ENCODE measurements at places on chromosomes 4 and X.

DNA sequence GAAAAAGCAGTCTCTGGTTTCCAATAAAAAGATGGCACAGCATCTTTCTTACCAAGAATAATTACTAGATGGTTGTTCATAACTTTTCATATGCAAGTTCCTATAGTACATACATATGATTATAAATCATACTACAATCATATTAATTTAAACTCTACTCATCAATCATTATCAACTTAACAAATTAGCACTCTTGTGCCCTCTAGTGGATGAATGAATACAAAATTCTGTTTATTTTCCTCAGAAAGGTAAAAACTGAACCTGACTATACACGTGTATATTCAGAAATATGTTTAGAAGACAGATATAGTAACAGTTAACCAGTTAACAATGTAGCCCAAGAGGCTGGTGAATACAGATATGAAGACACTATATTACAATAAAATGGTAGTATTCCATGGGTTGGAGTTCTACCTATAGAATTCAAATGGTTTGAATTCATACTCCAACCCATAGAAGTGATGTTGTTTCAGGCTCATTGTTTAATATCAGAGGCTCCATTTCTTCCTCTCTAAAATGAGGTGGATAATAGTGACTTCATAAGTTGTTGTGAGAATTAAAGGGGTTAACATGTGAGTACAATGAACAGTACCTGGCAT, 100.0 kb downstream of the ADAMTS3 start:
- DNase-seq: no peak

DNA sequence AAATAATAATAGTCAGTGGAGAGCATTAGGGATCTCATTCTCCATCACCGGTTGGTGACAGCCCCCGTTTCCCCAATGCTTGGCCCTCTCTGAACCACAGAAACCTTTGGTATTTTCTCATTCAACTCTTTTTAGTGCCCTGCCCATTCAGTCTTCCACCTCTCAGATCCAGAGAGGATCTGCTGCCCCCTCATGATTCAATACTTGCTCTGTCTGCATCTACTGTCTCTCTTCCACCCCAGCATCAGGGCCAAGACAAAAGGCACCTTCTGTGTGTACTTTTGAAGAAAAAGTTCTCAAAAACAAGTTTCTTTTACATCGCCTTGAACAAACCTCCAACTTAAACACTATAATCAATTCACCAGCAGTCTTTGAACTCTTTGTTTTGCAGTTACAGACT, 19.3 kb downstream of the CLTRN start:
- no peak for DNase-seq

DNA sequence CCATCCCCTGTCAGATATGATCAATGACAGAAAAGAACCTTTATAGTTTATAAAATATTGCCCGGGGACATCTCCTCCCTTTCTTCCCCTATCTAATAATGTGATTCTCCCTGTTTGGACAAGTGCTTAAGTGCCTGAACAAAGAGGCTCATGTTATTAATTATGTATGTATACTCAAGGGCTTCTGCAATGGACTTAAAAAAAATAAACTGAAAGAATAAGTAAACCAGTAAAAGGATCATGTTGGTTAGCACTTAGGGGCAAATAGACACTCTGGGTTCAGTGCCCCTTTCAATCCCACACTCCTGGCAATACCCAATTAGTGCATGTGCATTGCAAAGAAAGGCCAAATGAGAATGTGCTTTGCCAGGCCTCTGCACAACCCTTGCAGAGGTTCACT, 30.7 kb upstream of the RPS6KA6 start:
- no peak for DNase-seq

DNA sequence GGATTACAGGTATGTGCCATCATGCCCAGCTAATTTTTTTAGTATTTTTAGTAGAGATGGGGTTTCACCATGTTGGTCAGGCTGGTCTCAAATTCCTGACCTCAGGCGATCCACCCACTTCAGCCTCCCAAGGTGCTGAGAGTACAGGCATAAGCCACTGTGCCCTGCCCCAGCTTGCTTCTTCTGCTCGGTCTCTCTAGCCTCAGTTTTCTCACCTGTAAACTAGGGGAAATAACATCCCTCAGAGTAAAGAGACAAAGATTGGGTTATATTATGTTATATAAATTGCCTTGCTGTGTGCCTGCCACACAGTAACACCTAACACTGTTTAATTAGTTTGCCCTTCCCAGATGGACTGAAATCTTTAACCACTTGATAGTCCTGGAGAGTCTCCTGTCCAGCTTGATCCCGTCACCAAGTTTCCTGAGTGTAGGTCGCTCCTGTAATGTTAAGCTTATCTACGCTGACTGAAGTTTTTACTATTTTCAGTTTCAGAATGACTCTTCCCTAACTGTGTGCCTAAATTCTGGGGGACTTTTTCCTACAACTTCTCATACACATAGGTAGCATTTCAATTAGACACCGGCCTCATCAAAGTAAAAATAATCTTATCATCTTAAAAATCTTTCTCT, 412.7 kb upstream of the TENM3 start:
- DNase-seq: no peak

DNA sequence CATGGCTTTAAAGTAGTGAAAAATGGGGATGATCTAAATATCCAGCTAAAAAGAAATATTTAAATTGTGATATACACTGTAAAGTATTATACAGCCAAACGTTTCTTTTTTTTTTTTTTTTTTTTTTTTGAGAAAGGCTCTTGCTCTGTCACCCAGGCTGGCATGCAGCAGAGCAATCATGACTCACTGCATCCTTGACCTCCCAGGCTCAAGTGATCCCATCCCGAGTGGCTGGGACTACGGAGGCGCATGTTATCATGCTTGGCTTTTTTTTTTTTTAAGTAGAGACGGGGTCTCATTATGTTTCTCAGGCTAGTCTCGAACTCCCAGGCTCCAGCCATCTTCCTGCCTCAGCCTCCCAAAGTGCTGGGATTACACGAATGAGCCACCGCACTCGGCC, 17.1 kb downstream of the SMIM14 start:
- DNase-seq: no peak

Measured in HuH-7 (cell line).